ENCODE measurements at places on chromosomes 1 and 21. TPM values are rescaled to one million over a fixed set of nuclear protein-coding genes. Genes with fewer than 3 reads are reported as not detected.

DNA sequence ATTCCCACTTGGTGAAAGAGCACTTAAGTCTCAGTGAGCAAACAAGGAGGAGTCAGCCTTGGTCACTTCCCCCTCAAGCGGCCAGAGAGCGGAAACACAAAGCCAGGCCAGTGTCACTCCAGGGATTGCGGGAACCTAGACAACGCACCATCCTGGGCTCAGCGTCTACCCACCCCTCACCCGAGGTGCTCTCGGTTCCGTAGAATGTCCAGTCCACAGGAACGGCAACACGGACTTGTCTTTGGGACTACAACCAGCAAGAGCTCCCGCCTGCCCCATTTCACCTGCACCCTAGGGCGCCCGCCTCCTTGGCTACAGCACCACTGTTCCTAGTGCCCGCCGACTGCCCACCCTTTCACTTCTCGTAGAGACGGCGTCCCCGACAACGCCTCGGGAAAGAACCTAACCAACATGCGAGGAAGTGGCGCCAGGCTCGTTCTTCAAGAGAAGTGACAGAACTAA lies 509 bp downstream of the GDAP2 start:
- peak overlapping the region; percentile 96 for H3K4me3 ChIP-seq
- H3K27ac ChIP-seq: no peak overlapping the region
- no peaks in the 10 kb centered on the region for H3K4me1 ChIP-seq
- peak; percentile 61 for DNase-seq
- H3K27me3 ChIP-seq: peaks cover 1% of the 10 kb centered on the region

DNA sequence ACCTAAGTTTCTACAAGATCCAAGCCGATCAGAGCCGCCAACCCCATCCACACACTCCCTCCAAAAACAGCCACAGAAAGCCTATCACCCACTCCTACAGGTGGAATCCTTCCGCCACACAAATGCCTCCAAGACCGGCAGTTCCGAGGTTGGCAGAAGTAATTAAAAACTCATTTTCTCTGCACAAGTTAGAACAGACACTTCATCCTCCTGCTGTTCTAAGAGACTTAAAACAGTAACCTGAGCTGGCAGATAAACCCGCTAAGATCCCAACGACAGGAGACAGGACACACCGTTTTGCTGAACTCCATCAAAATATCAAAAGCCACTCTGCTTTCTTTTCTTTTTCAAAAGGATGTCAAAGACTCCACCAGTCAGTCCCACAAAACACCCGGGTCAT lies 2.8 kb downstream of the SSBP3 start:
- DNase-seq: no peak
- H3K36me3 ChIP-seq: peaks cover 54% of the 10 kb centered on the region
- no peak overlapping the region for H3K27ac ChIP-seq
- H3K4me3 ChIP-seq: peak overlapping the region; percentile 89
- H3K27me3 ChIP-seq: no peaks in the 10 kb centered on the region

DNA sequence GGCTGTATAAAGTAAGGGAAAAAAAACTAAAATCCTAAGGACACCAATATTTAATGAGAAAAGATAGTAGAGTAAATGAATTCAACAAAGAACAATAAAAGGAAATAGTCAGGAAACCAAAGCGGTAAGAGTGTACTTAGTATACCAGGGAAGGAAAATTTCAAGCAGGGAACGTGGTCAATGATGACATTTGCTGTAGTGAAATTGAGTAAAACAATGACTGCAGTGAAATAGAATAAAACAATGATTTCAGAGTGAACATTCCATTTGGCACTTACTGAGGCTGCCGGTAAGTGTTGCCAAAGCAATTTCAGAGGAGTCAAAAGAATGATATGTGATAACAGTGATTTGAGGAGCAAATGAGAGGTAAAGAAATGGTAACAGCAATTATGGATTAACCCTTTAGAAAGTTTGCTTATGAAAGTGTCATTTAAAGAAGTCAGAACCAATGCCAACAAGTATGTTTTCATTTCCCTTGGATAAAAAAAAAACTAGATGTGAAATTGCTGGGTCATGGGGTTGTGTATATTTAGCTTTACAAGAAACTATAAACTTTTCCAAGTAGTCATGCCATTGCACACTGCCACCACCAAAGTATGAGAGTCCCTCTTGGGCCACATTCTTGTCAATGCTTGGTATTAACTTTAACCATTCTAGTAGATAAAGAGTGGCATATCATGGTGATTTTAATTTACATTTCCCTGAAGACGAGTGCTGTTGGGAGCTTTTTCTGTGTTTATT lies 50.5 kb downstream of the VCAM1 start:
- DNase-seq: no peak
- no peak overlapping the region for H3K27ac ChIP-seq
- H3K4me1 ChIP-seq: no peaks in the 10 kb centered on the region
- no peak overlapping the region for H3K4me3 ChIP-seq

- no peak for DNase-seq
- H3K4me3 ChIP-seq: no peak overlapping the region
- no peaks in the 10 kb centered on the region for H3K36me3 ChIP-seq
- H3K4me1 ChIP-seq: no peaks in the 10 kb centered on the region
- H3K27me3 ChIP-seq: no peaks in the 10 kb centered on the region
- no peak overlapping the region for H3K27ac ChIP-seq
These were observed 3.6 kb downstream of the CACNA1S start for GRCh38 chr1:201108614-201109013.

ACTL8 gene
- 0.26 TPM for total RNA-seq

Data from H9 (cell line).